Stimulated activated naive CD4-positive, alpha-beta T cell (primary cell): ENCODE measurements at places on chromosomes 3 and 15.

GRCh38 chr3:178868681-178869080 is 202.9 kb downstream of the ZMAT3 start:
- no peak for DNase-seq

GRCh38 chr3:181915551-181915950 is 203.8 kb downstream of the SOX2 start:
- DNase-seq: no peak

DNA sequence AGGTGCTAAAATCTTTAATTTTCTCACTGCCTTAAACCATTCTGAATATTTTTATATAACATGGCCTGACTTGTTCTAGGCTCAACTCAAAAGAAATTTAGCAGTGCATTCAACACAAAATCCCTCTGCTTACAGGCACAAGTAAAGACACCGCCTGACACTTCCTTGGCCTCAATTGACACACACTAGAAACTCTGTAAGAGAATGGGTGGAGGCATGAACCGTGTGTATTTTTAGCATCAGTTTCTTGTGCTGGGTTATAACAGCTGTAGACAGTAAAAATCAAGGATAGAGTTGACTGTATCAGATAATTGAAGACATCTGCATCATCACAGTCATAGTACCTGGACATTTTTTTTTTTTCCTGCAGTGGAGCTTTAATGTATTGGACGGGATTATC is 54.3 kb downstream of the SLC9A9 start:
- no peak for DNase-seq

GRCh38 chr3:142693136-142693853 is 30.5 kb upstream of the TRPC1 start:
- DNase-seq: no peak

- DNase-seq: no peak
Observed at GRCh38 chr3:194637541-194638400, 4.6 kb upstream of the TMEM44 start.

DNA sequence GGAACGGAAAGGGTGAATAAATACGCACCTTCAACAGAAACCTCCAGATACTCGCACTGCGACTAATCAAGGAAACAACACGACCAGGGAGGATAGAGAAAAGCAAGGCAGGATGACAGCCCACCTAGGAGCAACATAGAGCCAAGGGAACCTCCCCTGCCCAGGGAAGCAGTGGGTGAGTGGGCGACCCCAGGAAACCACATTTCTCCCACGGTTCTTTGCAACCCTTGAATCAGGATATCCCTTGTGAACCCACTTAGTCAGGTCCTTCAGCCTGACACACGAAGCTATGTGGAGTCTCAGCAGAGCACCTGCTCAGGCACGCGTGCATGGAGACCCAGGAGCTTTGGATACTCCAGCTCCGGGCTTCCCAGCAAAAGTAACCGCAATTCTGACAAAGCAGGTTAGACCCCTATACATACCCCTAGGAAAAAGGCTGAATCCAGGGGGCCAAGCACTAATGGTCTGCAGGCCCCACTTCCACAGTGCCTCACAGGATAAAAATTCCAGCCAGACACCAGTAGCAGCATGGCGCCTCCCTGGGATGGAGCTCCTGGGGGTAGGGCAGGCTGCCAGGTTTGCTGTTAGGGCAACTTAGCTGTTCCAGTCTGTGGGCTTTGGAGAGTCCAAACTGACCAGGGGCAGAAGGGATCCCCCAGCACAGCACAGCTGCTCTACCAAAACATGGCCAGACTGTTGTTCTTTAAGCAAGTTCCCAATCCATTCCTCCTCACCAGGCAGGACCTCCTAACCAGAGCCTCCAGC is 38.4 kb upstream of the PXYLP1 start:
- no peak for DNase-seq

DNA sequence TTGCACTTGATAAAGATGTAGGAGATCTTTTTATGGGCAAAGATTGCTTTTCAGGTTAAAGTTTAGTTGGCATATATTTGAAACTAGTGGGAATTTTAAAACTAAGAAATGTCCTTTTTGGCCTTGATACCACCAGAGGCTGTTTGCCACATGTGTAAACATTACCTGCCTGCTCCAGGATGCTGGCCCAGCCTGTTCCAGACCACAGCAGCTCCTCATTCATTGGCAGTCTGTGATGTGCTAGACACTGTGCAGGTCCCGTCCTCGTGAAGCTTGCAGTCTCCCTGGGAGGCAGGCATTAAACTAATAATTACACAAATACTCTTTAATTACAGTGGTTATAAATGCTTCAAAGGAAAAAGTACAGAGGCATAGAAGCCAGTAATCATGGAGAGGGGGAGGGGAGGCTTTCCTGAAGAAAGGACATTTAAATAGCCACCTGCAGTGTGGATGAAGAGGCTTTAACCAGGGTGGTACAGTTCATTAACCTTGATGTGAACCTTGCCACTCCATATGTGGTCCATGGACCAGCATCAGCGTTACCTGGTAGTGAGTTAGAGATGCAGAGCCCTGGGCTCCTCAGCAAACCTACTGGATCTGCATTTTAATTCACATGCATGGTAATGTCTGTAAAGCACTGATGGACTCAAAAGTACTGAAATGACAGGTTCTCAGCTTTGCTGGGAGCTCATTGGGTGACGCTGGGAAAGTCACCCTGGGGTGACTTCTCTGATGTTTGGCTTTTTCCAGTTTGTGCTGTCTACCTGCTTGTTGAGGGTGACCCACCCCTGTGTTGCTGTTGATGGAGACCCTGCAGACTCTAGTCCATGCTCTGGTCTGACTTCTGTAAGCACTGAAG is 5.3 kb downstream of the ZNF710 start:
- no peak for DNase-seq

DNA sequence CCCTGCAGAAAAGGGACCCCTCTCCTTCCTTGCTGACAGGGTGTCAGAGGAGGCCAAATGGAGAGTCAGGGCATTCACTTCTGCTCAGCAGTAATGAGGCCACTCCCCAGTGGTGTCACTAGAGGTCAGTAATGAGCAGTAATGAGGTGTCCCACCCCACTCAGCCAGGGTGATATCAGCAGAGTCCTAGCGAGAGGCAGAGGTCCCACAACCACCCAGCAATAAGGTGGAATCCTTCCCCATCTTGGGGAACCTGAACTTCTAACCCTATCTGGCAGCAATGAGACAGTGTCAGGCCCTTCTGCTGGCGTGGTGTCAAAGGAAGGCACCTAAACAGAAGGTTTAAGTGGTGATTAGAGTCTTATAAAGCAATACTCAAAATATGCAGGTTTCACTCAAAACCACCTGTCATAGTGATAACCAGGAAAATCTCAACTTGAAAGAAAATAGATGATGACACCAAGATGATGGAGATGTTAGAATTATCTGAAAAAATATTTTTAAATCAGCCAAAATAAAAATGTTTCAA is 12.9 kb downstream of the OCA2 start:
- DNase-seq: peak; percentile 54

DNA sequence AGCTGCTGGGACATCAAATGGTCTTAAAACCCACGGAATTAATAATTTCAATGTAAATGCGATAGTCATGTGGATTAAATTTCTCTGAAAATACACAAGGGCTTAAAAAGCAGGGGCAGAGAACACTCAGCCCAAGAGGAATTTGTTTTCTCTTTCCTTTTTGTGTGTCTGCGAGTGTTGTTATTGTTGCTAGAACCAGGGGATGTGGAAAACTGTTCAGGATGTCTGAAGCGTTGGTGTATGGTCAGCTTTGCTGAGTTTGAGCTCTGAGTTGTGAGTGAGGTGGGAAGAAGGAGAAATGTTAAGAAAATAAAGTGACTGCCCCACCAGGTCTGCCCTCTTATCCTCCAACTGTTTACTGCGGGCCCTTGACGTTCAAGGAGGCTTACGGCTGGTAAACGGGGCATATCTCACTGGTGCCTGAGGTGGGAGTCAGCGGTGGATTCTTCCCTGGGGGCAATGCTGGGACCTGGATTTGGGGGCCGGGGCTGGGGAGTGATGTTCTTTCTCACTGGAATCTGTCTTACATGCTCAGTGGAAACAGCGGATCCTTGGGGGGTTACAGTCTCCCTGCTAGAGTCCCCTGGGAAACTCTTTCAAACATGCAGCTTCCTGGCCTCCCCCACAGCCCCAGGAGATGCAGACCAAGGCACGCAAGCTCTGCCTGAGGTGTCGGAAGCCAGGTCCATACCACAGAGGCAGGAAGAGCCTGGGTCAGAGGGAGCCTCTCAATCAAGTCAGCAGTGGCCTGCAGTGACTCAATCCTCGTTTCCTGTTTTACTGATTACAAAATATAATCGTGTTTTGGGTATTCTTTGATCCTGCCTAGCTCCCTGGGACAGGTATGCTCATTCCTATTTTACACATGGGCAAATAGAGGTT is 41.8 kb downstream of the ITGA11 start:
- no peak for DNase-seq

- DNase-seq: no peak
Observed at GRCh38 chr15:100694381-100695021, 92.1 kb downstream of the ASB7 start.

DNA sequence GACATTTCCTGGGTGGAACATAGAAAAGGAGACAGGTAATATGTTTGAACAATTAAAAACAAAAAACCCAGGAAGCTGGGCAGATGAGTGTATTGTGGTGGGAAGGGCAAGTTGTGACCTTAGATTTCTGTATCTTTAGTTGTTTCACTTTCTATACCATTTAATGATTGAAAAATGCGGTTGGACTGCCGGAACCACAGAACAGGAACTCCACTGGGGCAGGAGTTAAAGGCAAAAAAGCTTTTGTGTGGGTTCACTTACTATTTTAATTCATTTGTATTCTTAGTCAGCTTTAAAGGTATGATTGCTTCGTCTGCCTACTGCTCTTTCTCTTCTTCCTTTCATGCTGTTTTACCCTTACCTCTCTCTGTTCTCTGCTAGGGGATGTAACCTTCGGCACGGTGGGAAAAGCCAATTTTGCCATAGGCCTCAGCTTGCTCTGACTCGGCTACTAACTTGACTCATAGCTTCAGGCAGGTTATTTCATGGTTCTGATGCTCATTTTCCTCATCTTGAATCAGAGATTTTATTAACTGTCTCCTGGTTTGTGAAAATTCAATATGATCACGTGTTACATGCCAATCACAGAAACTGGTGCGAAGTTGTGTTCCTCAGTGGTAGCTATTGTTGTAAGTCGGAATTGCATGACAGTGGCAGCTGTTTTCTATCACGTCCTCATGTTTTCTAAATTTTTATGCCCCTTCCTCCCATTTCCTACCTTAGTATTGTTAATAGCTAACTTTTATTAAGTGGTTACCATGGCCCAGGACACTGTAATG is 1.6 kb upstream of the MCTP2 start:
- DNase-seq: no peak

DNA sequence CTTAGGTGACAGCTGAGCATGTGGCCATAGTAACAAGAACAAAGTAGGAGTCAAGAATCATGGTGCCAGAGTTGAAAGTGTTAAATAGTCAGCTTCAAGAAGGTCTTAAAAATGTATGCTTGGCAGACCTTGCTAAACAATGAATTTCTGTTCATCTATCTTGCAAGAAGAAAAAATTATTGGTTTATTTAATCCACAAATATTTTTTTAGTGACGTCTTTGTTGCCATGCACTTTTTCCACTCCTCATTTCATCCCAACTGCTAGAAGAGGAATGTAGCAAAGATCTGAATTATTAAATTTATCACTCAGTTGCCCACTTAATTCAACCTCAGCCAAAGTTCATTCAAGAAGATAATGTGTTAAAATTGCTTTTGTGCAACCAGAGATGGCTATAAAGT is 3.2 kb upstream of the SLC4A7 start:
- no peak for DNase-seq

GRCh38 chr3:40615110-40615915 is 90.6 kb downstream of the ZNF621 start:
- no peak for DNase-seq

- no peak for DNase-seq
Observed at GRCh38 chr3:34141841-34142337, 343.5 kb downstream of the PDCD6IP start.

DNA sequence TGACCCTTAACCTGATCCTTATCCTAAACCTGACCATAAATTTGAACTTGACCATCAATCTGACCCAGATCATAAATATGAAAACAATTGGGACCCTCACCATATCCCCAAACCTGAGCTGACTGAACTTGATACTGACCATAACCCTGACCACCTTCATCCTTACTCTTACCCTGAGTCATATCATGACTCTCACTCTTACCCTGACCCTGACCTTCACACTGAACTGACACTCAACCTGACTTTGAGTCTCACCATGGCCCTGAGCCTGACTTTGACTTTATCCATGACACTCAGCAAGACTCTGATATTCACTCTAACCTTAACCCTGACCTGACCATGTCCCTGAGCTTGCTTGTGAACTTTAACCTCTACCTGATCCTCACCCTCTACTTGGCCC is 34.3 kb upstream of the SLC25A26 start:
- no peak for DNase-seq

DNA sequence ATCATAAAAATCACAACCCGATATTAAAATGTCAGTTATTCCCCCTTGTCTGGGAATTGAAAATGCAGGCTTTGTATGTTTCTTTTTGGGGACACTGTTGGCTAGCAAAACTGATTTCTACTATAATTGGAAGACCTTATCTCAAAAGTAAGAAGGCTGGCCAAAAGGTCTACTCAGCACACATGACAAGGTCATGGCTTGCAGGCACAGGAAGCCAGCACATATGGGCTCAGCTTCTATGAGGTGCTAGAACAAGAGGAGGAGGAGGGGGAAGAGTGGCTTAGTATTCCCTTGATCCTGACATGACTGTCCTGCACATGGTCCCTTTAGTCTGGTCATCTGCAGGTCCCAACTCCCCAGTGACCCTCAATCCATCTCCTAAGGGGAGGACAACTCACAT is 681.2 kb downstream of the SQOR start:
- no peak for DNase-seq

DNA sequence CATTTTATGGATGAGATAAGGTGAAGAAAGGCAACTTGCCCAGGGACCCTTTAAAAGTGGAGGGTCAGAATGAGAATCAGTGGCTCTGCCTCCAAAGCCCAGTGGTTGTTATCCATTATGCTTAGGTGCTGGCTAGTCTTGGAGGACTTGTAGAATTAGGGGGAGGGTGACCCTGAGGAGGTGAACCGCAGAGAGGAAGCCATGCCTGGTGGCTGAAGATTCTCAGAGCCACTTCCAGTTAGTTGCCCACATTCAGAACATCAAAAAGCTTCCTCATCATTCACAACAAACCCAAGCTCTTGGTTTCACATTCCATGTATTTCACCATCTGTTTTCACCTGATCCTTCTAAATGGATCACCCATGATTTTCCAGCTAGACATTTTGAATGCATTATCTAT is 11.2 kb downstream of the EBLN2 start:
- DNase-seq: no peak

DNA sequence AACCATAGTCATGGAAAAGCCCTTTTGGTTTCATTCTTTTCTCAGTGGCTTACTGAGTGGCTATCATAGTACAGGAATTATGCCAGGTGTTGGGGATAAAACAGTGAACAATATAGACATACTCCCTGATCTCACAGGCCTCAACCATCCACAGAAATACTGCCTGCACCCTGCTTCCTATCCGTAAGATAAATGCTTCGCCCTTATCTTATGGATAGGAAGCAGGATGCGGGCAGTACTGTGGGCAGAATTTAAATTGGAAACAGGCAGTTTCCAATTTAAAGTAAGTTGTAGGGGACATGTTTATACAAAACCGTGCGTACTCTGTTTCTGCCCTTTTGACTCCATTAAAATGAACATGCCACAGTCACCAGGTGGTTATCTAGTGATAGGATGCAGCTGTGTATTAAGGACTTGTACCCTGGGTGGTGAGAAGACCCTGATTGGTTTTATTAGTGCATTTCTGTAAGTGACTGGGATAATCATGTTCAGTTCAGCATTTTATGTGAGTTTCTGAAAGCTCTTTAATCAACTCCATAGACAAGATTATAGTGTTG is 141.8 kb upstream of the BHLHE40 start:
- DNase-seq: no peak
